Glutamatergic neuron (in vitro differentiated cells): ENCODE measurements at places on chromosomes 12 and 14. TPM values are rescaled to one million over a fixed set of nuclear protein-coding genes. Genes with fewer than 3 reads are reported as not detected.
A peak's percentile ranks its signal among the peaks of the same experiment; 100 is the strongest.

NOXRED1 gene
- 0.69 TPM for total RNA-seq

E2F7 gene
- 4.2 TPM for total RNA-seq

LHX5 gene
- total RNA-seq, result 3.1 TPM

DNA sequence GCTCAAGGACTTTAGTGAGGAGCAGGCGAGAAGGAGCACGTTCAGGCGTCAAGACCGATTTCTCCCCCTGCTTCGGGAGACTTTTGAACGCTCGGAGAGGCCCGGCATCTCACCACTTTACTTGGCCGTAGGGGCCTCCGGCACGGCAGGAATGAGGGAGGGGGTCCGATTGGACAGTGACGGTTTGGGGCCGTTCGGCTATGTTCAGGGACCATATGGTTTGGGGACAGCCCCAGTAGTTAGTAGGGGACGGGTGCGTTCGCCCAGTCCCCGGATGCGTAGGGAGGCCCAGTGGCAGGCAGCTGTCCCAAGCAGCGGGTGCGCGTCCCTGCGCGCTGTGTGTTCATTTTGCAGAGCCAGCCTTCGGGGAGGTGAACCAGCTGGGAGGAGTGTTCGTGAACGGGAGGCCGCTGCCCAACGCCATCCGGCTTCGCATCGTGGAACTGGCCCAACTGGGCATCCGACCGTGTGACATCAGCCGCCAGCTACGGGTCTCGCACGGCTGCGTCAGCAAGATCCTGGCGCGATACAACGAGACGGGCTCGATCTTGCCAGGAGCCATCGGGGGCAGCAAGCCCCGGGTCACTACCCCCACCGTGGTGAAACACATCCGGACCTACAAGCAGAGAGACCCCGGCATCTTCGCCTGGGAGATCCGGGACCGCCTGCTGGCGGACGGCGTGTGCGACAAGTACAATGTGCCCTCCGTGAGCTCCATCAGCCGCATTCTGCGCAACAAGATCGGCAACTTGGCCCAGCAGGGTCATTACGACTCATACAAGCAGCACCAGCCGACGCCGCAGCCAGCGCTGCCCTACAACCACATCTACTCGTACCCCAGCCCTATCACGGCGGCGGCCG is 1.1 kb downstream of the PAX9 start:
- DNase-seq, result peak; percentile 52
- H3K36me3 ChIP-seq, result no peaks in the 10 kb centered on the region
- H3K27ac ChIP-seq, result no peak overlapping the region

DNA sequence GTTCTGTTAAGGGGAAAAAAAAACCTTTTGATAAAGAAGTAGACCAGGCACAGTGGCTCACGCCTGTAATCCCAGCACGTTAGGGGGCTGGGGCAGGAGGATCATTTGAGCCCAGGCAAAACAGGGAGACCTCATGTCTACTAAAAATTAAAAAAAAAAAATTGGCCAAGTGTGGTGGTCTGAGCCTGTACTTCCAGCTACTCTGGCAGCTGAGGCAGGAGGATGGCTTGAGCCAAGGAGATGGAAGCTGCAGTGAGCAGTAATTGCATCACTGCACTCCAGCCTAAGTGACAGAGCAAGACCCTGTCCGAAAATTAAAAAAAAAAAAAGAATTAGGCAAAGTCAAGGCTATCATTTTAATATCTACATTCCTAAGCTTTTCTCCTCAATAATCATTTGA is 124.8 kb upstream of the CPM start:
- DNase-seq, result no peak
- no peak overlapping the region for H3K27ac ChIP-seq
- no peaks in the 10 kb centered on the region for H3K36me3 ChIP-seq

- no peak overlapping the region for H3K4me3 ChIP-seq
- H3K36me3 ChIP-seq, result no peaks in the 10 kb centered on the region
- H3K4me1 ChIP-seq, result peaks cover 22% of the 10 kb centered on the region
- H3K27me3 ChIP-seq, result no peaks in the 10 kb centered on the region
Measured at GRCh38 chr12:18955594-18955993, 173.9 kb upstream of the PLEKHA5 start.

GRCh38 chr12:110284597-110284996 is 3.5 kb downstream of the ATP2A2 start:
- no peaks in the 10 kb centered on the region for H3K36me3 ChIP-seq
- H3K4me3 ChIP-seq, result peak overlapping the region; percentile 97
- H3K27me3 ChIP-seq, result peaks cover 7% of the 10 kb centered on the region
- peak overlapping the region; percentile 31 for H3K27ac ChIP-seq
- peaks cover 25% of the 10 kb centered on the region for H3K4me1 ChIP-seq

GRCh38 chr12:109134186-109134917 is 18.0 kb downstream of the ACACB start:
- H3K36me3 ChIP-seq, result no peaks in the 10 kb centered on the region
- H3K27ac ChIP-seq, result no peak overlapping the region
- peak; percentile 24 for DNase-seq
- peaks cover 5% of the 10 kb centered on the region for H3K27me3 ChIP-seq
- H3K4me3 ChIP-seq, result no peak overlapping the region

GRCh38 chr12:94575024-94575423 is 75.3 kb downstream of the TMCC3 start:
- H3K27ac ChIP-seq, result no peak overlapping the region
- H3K36me3 ChIP-seq, result peaks cover 19% of the 10 kb centered on the region
- H3K4me1 ChIP-seq, result peaks cover 2% of the 10 kb centered on the region
- H3K4me3 ChIP-seq, result no peak overlapping the region
- peaks cover 5% of the 10 kb centered on the region for H3K27me3 ChIP-seq

DNA sequence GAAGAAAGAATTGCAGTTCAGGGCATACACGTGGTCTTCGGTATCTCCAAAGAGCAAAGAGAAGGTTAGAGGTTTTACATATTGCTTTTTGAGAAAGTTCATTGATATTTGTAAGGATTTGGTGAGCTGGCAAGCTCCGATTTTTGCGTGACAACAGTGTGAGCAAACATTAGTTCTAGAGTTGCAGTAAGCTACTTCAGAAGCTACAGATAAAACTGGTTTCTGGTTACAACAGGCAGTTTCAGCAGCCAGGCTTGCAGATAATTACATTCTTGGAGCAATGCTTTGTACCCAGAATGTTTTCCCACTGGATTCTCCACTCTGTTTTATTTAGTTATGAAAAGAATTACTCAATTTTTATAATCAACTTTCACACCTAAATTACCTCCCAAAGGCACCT is 28.2 kb downstream of the KLRK1 start:
- no peaks in the 10 kb centered on the region for H3K27me3 ChIP-seq
- H3K27ac ChIP-seq, result no peak overlapping the region
- DNase-seq, result no peak
- H3K4me3 ChIP-seq, result no peak overlapping the region

GRCh38 chr12:114248527-114248926 is 157.4 kb downstream of the TBX5 start:
- H3K4me1 ChIP-seq, result peaks cover 4% of the 10 kb centered on the region
- no peak for DNase-seq
- peaks cover 1% of the 10 kb centered on the region for H3K27me3 ChIP-seq
- no peak overlapping the region for H3K4me3 ChIP-seq

GRCh38 chr14:20455355-20456300 is 602 bp downstream of the APEX1 start:
- peaks cover 3% of the 10 kb centered on the region for H3K27me3 ChIP-seq
- H3K27ac ChIP-seq, result no peak overlapping the region
- no peak for DNase-seq

GRCh38 chr14:32896979-32897697 is 41.5 kb upstream of the NPAS3 start:
- no peak for DNase-seq
- H3K27ac ChIP-seq, result no peak overlapping the region
- no peaks in the 10 kb centered on the region for H3K4me1 ChIP-seq
- H3K36me3 ChIP-seq, result no peaks in the 10 kb centered on the region
- no peak overlapping the region for H3K4me3 ChIP-seq
- no peaks in the 10 kb centered on the region for H3K27me3 ChIP-seq

DNA sequence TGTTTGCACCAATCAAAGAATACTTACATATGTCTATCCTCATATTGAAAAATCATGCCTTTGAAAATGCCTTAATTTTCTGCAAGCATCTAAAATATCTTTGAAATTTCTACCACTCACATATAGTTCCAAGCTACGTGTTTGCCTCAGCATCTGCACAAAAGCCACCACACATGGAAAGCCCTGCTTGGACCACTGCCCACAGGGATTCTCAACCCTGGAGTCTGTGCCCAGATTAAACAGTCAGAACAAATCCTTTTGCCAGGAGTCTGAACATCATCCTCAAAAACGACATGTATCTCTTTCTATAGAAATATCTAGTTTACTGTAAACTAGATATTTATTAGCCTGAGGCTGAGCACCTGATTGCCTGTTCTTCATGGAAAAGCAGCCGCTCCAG is 32.6 kb downstream of the ARMH4 start:
- H3K4me3 ChIP-seq, result no peak overlapping the region
- no peak for DNase-seq
- H3K27ac ChIP-seq, result no peak overlapping the region
- H3K36me3 ChIP-seq, result peaks cover 4% of the 10 kb centered on the region
- H3K4me1 ChIP-seq, result no peaks in the 10 kb centered on the region

- peaks cover 9% of the 10 kb centered on the region for H3K36me3 ChIP-seq
- H3K4me1 ChIP-seq, result peaks cover 3% of the 10 kb centered on the region
- peak overlapping the region; percentile 63 for H3K27ac ChIP-seq
Measured at GRCh38 chr14:96663491-96664067, 133.6 kb upstream of the VRK1 start.

DNA sequence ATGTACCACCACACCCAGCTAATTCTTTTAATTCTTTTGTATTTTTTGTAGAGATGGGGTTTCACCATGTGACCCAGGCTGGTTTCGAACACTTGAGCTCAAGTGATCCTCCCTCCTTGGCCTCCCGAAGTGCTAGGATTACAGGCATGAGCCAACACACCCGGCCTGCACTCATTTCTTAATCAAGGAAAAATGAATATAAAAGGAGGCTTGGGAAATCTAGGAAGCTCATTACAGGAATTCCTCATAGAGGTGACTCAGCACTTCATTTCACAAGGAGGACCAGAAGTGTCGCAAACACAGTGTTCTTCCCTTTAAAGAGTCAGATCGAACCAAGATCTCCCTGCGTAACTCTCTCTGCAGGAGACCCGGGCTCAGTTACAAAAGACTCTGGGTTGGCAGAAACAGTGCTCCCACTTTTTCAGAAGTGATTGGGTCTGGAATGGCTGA is 30.3 kb downstream of the NFKBIA start:
- no peaks in the 10 kb centered on the region for H3K27me3 ChIP-seq
- H3K36me3 ChIP-seq, result peaks cover 4% of the 10 kb centered on the region
- no peak for DNase-seq
- no peaks in the 10 kb centered on the region for H3K4me1 ChIP-seq

DNA sequence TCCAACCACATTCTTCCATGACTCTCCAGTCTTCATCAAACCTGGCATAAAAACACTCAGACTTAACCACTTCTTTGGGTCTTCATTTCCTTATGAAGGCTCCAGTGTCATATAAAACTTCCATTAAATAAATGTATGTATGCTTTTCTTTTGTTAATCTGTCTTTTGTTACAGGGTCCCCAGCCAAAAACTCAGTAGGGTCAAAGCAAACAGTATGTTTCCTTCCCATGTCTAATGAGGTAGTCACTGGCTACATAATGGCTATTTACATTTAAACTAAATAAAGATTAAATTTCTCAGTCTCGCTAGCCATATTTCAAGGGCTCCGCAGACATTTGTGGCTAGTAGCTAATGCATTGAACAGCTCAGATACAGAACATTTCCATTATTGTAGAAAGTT is 40.1 kb upstream of the STAB2 start:
- DNase-seq, result no peak
- no peak overlapping the region for H3K27ac ChIP-seq
- H3K4me3 ChIP-seq, result no peak overlapping the region
- H3K27me3 ChIP-seq, result no peaks in the 10 kb centered on the region
- no peaks in the 10 kb centered on the region for H3K36me3 ChIP-seq
